ENCODE measurements at places on chromosomes 1 and 21.
A peak's percentile ranks its signal among the peaks of the same experiment; 100 is the strongest.

- no peaks in the 10 kb centered on the region for H3K27me3 ChIP-seq
- H3K4me3 ChIP-seq, result no peak overlapping the region
- H3K4me1 ChIP-seq, result no peaks in the 10 kb centered on the region
- no peak overlapping the region for H3K27ac ChIP-seq
- DNase-seq, result no peak
These were observed 100.2 kb upstream of the GNG4 start for GRCh38 chr1:235749755-235750300.

- peak; percentile 67 for DNase-seq
- peaks cover 34% of the 10 kb centered on the region for H3K27me3 ChIP-seq
- H3K27ac ChIP-seq, result no peak overlapping the region
- no peaks in the 10 kb centered on the region for H3K36me3 ChIP-seq
- H3K4me3 ChIP-seq, result no peak overlapping the region
These were observed 12.7 kb downstream of the TFF2 start for GRCh38 chr21:42337830-42338728.

DNA sequence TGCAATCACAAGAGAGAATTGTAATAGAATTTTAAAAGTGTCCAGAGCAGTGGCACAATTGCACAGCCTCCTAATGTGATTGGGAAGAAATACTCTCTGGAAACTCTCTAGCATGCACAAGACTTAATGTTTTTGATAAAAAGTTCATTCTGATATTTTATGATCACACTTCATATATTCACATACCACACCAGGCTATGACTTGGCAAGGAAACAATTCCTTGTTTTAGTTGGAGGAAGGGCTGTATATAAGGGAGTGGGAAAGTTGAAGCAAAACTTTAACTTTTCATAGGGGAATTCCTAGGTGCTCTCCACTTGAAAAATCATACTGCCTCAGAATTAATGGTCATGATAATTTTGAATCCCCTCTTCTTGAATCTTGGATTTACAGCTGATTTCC is 61.5 kb upstream of the ASB17 start:
- H3K27ac ChIP-seq, result no peak overlapping the region
- H3K36me3 ChIP-seq, result no peaks in the 10 kb centered on the region
- H3K27me3 ChIP-seq, result no peaks in the 10 kb centered on the region
- no peaks in the 10 kb centered on the region for H3K4me1 ChIP-seq
- H3K4me3 ChIP-seq, result no peak overlapping the region
- DNase-seq, result no peak

DNA sequence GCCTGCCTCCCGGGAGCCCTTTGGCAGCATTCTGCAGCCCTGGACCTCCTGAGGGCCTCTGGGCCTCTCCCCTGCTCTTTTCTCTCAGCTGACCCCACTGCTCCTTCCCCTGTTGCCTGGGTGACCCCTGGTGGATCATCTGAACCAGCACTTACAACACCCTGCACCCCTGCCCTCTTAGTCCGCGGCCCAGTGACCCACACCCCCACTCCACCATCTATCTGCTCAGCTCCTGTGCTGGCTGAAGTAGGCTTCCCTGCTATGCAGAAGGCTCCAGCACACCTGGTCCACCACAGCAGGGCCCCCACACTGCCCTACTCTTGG is 74.0 kb downstream of the DMRTA2 start:
- H3K4me3 ChIP-seq, result no peak overlapping the region
- DNase-seq, result no peak
- H3K27me3 ChIP-seq, result peaks cover 14% of the 10 kb centered on the region

DNA sequence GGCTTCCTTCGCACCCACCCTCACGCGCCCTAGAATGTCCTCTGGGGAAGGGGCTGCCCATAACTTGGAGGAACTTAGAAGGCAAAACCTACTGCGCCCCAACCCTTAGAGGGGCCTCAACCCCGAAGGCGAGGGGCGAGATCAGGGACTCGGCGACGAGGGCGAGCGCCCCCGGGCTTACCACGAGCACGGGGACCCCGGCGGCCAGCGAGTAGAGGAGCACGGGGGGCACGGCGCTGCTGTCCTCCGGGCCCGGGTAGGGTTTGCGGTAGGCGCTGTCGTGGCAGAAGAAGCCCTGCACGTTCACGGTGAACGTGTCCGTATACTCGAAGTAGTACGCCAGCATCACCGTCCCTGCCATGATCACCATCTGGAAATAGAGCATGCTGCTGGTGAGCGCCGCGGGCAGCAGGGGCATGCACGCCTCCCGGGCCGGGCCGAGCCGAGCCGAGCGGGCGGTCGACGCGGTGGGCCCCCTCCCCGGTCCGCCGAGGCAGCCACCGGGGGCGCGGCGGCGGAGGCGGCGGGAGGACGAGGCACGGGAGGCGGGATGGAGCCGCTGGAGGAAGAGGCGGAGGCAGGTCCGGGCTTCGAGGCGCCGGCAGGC is 304 bp downstream of the PLPPR5 start:
- no peaks in the 10 kb centered on the region for H3K36me3 ChIP-seq
- peak overlapping the region; percentile 70 for H3K4me3 ChIP-seq
- peak; percentile 68 for DNase-seq
- peaks cover 34% of the 10 kb centered on the region for H3K27me3 ChIP-seq
- peaks cover 4% of the 10 kb centered on the region for H3K4me1 ChIP-seq

DNA sequence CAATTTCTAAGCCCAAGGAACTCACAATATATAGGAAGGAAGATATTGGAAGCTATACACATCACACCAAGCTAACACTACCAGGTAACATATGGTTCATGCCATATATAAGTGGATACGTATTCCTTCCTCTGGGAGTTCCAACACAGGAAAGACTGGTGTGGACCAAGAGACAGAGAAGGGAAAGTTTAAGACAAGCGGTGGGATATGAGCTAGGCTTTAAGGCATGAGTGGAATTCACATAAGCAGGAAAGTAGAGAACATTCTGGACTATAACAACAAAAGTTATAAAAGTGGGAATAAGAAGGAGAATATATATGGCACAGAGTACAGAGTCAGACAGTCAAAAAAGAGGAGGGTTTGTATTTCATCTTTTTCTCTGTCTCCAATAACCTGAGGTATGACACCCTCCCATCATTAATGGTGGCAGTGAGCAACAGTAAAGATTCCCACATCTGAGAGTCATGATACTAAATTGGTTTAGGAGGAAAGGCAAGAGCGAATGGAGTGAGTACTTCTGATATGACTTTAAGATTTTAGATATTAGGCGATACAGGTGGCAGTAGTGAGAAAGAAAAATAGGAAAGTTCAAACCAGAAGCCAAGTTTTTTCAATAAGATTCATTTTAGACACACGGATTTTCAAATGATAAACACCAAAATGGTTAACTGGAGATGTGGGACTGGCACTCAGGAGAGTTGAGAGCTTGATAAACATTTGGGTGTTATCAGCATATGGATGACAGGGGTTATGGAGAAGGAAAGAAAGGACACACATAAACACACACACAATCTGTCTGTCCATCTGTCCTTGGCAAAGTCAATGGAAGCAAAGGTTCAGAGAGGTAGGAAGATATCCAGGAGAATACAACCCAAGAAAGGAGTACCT is 87.4 kb upstream of the TTC39A start:
- no peak for DNase-seq
- no peak overlapping the region for H3K4me3 ChIP-seq
- H3K36me3 ChIP-seq, result 0 out of 2 replicates have a peak, but pooled peaks cover 6% of the 10 kb centered on the region
- no peaks in the 10 kb centered on the region for H3K27me3 ChIP-seq
- no peak overlapping the region for H3K27ac ChIP-seq
- H3K4me1 ChIP-seq, result 0 out of 2 replicates have a peak, but pooled peaks cover 14% of the 10 kb centered on the region

DNA sequence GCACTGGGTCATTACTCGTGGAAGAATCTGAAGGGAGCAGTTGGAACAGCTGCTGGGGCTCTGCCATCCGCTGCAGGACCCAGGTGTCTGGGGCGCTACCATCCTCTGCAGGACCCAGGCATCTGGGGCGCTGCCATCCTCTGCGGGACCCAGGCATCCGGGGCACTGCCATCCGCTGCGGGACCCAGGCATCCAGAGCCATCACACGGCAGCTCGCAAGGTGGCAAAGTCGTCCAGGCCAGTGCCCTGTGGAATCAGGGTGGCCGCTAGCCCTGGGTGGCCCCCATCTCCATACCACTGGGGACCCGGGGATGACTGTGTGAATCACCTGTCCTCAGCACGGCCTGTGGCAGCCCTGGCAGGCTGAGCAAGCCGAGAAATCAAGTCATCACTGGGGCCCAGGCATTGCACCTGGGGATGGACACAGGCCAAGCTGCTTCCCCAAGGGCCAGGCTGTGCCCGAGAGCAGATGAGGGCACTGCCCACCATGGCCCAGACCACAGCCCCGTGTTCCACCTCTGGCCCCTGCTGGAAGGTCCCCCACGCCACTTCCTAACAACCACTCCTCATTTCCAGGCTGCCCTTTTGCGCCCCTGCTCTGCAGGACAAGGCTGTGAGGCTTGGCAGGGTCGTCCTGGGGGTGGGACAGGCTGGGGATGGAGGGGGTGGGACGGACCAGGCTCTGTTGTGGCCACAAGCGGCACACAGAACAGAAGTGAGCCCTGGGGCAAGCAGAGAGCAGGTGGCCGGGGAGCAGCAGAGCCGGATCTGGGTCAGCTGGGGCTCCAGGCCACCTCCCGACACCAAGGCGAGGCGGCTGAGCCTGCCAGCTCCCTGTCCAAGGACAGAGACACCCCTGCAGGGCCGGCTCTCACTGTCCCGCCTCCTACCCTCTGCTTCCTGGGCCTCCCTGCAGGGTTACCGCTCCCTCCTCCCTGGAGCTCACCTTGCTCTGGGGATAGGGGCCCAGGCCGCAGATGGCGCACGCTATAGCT is 12.7 kb downstream of the GABRD start:
- DNase-seq, result no peak
- H3K4me1 ChIP-seq, result no peaks in the 10 kb centered on the region
- H3K4me3 ChIP-seq, result no peak overlapping the region
- H3K27ac ChIP-seq, result no peak overlapping the region
- H3K36me3 ChIP-seq, result no peaks in the 10 kb centered on the region

DNA sequence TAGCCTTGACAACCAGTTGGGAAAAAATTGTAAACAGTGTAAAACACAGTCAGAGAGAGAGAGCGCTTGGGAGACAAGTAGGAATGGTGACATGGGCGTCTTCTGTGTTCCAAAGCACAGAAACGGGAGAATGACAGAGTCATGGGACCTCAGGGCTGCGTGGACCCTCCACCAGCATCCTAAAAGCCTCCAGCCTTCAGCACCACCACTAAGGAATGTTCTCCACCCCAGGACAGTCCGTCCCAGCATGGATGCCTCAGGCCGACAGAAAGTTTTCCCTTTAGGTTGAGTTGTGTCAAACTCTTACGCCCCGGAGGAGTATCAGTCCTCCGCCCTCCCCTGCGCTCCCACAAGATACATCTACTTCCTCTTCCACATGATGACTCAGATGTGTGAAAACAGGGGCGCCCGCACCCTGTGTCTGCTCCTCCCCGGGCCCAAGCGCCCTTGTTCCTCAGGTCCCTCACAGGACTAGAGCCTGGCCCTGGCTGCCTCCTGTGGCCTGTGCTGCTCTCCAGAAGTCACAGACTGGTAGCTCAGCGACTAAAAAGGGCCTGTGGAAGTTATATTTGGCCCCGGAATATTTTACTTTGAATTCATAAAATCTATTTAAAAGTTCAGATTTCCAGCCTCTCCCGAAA is 63.9 kb upstream of the EFHD2 start:
- DNase-seq, result no peak
- H3K27me3 ChIP-seq, result no peaks in the 10 kb centered on the region
- no peak overlapping the region for H3K27ac ChIP-seq
- H3K4me3 ChIP-seq, result no peak overlapping the region
- no peaks in the 10 kb centered on the region for H3K4me1 ChIP-seq
- H3K36me3 ChIP-seq, result no peaks in the 10 kb centered on the region

DNA sequence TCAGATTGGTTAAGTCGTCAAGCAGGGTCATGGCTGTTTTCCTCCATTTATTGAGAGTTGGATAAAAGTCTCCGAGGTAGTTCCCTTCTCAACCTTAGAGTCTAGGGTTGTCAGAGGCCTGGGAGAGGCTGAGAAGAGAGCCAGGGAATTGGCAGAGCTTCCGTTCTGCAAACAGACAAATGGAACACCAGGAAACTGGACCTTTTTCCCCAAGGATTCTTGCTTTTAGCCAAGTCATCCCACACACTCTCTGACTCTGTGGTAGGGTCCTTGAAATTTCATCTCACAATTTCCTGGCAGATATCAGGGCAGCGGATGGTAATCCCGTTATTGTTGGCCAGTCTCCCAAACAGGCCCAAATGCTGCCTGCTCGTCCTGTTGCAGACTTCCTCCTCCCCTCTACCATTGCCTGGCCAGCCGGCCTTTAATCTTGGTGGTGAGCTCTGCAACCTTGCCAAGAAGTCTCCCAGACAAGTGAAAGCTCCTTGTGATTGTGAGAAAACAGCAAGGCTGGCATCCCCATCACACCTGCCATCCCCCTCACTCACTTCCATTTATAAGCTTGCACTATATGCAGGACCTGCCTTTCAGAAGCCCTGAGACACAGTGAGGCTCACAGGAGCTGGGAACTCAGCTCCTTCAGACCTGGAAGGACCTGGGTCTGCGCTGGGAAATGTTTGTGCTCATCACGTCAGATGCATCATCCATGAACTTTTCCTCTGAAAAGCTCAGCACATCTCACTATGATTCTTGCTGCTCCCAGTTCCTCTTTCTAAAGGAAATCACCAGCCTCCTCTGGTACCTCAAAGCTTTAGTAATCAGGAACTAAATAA is 13.7 kb upstream of the SRP9 start:
- peaks cover 63% of the 10 kb centered on the region for H3K4me1 ChIP-seq
- no peaks in the 10 kb centered on the region for H3K27me3 ChIP-seq
- no peak overlapping the region for H3K4me3 ChIP-seq

DNA sequence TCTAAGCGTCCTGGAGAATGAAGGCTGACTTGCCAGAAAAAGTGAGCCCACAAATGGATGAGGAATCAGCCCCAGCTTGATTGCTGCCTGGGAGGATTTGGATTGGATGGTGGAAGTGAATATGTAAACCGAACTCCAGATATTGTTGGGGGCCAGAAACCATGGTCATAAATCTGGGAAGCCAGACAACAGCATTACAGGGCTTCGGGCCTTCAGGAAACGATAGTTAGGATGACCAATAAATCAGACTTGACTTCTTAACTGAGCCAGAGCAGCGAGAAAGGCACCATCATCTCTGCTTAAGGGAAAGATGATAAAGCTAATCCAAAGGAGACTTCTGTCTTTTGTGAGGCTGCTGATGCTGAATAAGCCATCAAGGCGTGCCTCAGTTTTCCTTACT is 26.6 kb downstream of the FAM78B start:
- H3K4me3 ChIP-seq, result no peak overlapping the region
- H3K36me3 ChIP-seq, result no peaks in the 10 kb centered on the region
- no peak for DNase-seq
- no peaks in the 10 kb centered on the region for H3K4me1 ChIP-seq
- H3K27me3 ChIP-seq, result no peaks in the 10 kb centered on the region

- H3K36me3 ChIP-seq, result peaks cover 16% of the 10 kb centered on the region
- DNase-seq, result peak; percentile 96
- H3K27ac ChIP-seq, result peak within 1 kb of the TSS; percentile 99
- H3K4me1 ChIP-seq, result peaks cover 30% of the 10 kb centered on the region
- peak within 1 kb of the TSS; percentile 82 for H3K4me3 ChIP-seq
These were observed at the start of gene SHC1 for GRCh38 chr1:154970631-154971340. SHC1 (minus strand) TSS chr1:154970747; CDS start chr1:154970526, 221 bp downstream.
